Activated CD8-positive, alpha-beta T cell treated with anti-CD3 and anti-CD28 coated beads for 36 hours (primary cell): ENCODE measurements at places on chromosomes 5 and 9. TPM values are rescaled to one million over a fixed set of nuclear protein-coding genes. Genes with fewer than 3 reads are reported as not detected.

DMGDH gene
- total RNA-seq: 1.3 TPM

- DNase-seq: no peak
Observed at GRCh38 chr9:14308853-14309145, 5.1 kb downstream of the NFIB start.

- no peak for DNase-seq
Observed at GRCh38 chr9:75226403-75227139, 138.3 kb downstream of the OSTF1 start.

- DNase-seq: peak; percentile 52
Observed at GRCh38 chr9:37410969-37411785, 11.3 kb upstream of the GRHPR start.

- peak; percentile 42 for DNase-seq
Observed at GRCh38 chr9:37503736-37504135, 18.0 kb downstream of the POLR1E start.
